NCI-H1930 (cell line): ENCODE measurements at places on chromosomes 5 and 9.

DNA sequence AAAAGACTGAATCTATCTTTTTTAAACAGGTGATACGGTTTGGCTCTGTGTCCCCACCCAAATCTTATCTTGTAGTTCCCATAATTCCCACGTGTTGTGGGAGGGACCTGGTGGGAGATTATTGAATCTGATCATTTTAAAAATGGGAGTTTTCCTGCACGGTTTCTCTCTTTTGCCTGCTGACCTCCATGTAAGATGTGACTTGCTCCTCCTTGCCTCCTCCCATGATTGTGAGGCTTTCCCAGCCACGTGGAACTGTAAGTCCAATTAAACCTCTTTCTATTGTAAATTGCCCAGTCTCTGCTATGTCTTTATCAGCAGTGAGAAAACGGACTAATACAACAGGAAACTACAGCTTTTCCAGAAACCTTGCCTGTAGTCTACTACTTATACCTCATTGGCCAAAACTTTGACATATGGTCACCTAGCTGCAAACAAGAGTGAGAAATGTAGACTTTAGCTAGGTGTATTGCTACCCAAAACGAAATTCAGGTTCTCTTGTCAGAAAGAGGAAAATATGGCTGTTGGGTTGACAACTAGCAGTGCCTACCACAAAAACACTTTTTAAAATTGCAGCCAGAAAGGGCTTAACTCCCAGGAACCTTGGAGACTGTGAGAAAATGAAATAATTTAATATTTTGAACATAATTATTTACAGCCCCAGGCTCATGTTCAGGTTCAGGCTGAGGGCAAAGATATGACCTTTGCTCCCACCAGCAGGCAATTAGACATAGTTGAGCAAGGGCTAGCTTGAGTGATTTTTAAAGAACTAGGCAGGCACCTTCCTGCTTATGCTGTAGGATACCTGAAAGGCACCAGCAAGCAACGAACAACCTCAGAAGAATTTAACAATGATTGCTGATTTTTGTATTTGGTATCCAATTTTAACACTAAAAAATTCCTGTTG, 7.4 kb upstream of the AGGF1 start:
- no peak for DNase-seq

- DNase-seq = no peak
Measured at GRCh38 chr9:122075135-122076030, 17.7 kb downstream of the TTLL11 start.

DNA sequence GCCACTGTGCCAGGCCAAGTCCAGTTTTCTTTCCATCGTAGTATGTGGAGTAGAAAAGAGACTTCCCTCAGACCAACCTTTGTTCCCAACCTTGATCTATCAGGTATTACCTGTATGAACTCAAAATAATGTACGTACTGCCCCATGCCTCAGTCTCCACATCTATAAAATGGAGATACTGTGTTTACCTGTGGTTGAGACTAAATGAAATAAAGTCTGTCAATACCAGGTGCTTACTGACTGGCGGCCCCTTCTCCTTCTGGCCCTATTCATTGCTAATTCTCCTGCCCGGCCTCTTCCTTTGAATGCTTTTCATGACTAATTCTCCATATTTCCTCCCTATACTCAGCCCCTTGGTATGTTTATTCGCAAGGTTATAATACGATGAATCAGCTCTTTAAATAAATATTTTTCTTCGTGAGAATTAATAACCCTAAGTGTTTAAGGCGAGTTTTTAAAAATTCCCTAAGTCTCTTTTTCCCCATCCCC, 89.6 kb upstream of the BASP1 start:
- DNase-seq = no peak

DNA sequence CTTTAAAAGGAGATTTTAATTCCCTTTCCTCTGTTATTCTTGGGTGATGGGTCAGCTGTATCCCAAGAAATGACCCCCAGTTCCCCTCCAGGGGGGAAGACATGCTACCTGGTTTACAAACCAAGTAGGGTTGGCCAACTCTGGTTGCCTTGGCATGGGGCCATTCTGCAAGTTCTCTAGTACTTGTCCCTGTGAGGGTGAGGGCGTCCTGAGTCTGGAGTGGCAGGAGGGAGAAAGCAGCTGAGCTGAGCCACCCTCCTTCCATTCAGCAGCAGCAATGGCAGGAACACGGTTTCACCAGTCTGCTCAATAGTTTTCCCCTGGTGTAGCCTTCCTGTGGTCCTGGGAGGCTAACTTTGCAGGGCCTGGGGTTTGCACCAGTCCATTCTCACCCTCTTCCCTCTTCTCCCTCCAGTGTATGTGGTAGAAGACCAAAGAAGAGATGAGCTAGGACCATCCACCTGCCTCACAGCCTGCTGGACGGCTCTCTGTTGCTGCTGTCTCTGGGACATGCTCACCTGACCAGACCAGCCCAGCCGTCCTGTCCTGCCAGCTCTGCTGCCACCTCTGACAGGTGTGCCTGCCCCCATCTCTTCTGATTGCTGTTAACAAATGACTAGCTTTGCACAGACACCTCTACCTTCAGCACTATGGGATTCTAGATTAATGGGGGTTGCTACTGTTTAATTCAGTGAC, 59.9 kb downstream of the PFDN1 start:
- no peak for DNase-seq

DNA sequence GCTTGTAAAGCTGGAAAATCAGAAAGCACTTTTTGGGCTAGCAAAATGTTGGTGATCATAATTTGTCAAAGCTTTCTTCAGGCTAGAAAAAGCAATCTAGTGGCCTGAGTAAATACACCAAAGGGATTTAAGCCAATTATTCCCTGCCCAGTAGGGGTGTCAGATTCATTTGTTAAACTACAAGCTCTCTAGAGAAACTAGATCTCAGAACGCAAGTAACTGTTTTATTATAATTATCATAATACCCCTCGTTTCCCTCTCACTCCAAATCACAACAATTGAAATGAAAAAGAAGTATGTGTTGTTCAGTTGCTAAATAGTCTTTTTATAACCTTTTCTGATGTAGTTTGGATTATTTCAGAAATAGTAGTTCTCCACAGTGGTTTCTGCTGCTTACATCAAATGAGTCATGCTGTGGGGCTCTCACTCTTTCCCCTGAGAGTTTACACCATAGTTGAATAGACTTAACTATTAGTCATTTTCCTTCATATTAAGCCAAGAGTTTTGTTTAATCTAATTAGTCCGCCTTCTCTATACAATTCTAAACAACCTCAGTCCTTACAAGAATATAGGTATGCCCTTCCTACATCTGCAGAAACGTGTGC, 918.6 kb upstream of the DMAC1 start:
- no peak for DNase-seq

DNA sequence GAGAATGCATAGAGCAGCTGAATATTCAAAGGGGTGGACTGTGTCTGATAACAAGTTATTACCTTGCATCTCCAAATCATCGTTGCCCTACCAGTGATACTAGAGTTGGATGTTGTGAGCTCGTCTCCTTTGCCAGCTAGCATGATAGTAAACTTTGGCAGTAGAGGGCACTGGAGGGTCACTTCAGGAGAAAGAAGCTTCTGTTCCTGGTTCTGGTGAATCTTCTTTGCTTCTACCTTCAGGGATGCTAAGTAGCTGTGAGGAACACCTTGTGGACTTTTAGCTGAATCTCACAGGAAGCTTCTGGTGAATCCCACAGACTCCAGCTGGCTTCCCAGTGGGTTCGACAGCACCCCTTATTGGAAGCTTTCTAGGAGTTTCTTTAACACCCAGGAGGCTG, 626.6 kb upstream of the SGCD start:
- DNase-seq = no peak
